ENCODE measurements at places on chromosomes 6 and 20.

DNA sequence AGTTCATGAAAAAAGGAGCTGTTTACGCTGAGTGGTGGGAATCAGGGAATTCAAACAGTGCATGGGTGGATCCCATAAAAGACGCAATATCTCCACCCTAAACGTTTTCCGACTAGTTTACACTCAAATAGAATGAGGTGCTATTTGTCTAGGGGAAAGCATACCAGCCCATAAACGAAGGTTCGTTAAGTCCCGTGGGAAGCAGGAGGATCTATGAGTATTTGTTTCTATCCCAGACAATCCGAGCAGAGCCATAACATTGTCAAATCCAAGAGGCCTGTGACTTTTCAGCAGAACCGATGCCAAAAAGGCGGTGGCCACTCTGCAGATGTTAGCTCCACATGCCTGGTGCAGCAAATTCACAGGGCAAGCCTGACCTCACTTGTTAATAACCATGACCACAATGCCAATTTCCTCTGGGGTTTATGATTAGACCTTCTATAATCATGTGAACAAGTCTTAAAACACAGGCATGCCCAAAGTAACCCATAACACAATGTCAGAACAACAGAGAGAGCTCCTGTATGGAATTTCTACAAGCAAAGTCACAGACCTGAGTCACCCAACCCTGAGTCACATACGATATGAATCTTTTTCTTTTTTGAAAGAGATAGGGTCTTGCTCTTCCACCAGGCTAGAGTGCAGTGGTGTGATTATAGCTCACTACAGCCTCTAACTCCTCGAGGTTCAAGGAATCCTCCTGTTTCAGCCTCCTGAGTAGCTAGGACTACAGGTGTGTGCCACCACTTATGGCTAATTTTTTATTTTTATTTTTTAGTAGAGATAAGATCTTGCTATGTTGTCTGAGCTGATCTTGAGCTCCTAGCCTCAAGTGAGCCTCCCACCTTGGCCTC lies 123.3 kb downstream of the KIF13A start:
- peak; percentile 35 for DNase-seq

DNA sequence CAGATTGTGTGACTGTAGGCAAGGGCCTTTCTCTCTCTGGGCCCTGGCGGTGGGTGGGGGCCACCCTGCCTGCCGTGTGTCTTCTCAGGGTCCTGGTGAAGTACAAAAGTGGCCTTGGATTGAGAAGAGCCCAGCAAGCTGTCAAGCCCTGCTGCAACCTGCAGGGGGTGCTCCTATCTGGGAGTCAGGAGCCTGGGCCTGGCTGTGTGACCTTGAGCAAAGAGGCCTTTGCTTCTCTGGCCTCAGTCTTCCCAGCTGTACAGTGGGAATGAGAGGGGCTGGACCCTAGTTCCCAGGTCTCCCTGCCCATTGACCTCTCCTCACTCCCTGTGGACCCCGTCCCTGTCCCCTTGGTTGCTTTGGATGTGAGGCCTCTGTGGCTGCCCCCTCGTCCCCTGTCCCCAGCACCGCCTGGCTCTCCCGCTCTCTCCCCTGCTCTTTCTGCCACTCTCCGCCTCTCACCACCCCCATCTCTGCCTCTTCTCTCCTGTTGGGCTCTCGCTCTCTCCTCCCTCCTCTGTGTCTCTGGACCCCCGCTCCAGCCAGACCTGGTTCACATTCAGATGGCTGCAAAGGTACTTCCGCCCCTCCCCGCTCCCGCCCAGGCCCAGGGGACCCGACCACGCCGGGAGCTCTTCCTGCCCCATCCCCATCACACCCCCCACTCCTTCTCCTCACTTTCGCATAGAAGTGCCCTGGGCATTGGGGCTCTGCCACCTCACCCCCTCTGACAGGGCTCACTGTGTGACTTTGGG lies 46.7 kb downstream of the SRC start:
- DNase-seq: peak; percentile 55

- DNase-seq: peak; percentile 72
Observed at GRCh38 chr20:45771182-45771759, 20.4 kb downstream of the WFDC3 start.

GRCh38 chr6:46269447-46270229 lies 98.9 kb upstream of the ENPP5 start:
- DNase-seq: no peak

DNA sequence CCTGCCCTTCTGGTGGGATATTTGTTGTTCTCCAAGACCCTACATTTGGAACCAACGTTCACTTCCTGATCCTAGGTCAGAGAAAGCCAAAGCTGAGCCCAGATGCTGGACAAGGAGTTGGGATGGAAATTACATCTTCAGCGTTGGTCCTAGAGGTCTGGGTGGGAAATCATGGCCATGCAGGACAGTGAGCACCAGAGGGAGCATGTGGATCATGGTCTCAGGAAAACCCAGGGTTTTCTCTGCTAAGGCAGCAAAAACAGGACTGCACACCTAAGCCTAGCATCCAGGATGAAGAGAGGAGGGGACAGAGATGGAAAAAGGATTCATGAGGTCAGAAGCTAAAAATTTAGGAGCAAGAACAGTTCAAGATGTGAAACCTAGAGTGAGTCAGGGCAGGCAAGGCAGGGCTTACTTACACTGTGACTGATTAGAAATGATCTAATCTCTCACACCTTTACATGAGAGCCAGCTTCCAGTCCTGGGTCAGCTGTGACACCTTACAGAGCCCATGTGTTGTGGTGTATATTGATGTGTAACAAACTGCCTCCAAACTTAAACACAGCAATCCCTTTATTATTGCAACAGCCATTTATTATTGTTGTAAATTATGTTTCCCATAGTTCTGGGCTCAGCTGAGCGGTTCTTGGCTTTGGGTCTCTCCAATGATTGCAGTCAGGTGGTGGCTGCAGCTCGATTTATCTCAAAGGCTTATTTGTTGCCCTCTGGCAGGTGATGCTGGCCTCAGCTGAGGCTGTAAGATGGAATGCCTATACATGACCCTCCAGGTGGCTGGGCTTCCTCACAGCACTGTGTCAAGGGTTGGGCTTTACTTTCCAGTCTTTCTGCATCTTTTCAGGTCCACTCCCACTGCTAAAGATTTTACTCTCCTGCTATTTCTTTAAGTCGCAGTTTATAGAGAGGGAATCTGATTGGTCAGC lies 6.5 kb downstream of the C20orf202 start:
- peak; percentile 29 for DNase-seq

DNA sequence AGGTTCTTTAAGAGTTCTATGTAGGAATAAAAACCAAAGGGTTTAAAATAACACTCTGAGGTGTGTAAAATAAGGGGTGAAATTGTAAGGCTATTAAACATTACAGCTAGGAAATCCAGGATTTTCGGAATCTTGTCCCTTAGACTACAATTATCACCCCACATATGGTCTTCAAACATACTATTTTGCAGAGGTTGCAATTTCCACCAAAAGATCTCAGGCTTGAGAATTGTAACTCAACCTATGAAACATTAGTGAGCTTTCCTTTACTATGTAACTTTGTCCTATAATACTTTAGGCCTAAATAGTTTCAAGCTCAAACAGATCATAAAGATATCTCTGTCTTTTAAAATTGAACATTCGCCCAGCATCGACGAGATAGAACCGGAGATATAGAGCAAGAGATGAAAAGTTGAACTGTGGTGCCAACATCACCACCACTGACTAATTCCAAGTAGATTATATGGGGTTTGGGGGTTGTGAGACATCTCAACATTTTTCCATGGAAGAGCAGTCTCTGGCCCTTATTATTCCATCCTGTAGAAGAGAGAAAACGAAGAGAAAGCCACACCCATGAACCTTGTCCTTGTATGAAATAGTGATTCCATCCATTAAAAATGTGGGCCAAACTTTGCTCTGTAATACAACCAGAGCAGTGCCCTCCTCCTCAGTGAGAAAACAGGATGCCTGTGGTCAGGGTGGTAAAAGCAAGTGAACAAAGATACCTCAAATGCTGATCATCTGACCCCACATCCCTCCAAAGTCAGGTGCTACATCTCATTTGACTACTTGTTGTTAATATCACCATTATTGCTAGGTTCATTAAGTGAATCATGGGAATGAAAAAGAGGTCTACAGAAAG lies 284.5 kb upstream of the GJE1 start:
- no peak for DNase-seq

GRCh38 chr6:6741264-6741663 lies 152.7 kb downstream of the LY86 start:
- DNase-seq: no peak

- DNase-seq: peak; percentile 61
Observed at GRCh38 chr6:21885532-21886114, 292.1 kb downstream of the SOX4 start.

GRCh38 chr6:66964216-66964615 lies 1257.2 kb upstream of the EYS start:
- DNase-seq: no peak

DNA sequence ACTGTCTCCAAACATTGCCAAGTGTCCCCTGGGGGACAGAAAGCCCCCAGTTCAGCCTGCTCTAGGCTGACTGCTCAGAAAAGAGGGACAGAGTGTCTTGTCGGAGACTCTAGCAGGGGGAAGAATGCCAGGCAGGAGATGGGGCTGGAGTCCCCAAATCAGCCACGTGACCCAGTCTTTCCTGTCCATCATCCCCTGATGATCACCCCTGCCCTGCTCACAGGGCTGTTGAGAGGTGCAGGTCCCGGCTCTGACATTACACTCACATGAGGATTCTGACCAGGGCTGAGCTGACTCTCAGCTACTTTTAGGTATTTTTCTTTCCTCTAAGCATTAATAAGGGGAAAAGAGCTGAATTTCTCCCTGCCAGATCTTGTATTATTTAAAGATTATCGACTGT lies 115.8 kb downstream of the SULF2 start:
- DNase-seq: no peak

- no peak for DNase-seq
Observed at GRCh38 chr20:62874964-62875344, 13.3 kb upstream of the TCFL5 start.

DNA sequence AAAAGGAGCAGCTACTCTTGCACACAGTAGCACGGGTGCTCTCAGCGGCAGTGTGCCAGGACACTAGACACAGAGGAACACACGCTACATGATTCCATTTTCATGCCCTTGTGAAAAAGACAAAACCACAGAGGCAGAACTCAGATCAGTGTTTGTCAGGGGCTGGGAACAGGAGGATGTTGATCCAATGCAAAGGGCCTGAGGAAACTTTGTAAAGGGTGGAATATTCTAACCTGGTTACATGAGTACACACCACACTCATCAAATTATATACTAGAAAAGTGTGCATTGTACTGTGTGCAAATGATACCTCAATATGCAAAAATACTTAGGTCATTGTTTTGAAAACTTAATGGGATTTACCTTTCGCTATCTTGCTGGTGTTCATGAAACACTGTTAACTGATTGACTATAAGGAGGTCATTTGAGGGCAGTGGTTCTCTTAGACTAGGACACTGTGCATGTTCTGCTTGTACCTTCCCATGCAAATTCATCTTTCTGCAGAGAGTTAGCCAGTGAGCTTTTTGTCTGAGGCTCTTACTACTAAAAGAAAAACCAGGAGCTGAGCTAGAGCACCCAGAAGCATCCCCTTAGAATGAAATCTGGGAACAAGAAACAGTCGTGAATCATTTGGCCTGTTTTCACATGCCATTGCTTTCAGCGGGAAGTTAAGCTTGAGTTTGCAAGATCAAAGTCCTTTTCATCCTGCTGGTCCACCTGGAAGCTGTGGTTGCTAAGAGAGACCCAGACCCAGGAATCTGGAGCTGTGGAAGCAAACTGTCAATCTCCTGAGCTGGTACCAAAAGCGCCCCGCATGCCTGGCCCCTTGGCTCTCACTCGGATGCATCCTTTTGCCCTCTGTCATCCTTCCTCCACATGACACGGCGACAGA lies 204.8 kb downstream of the TTLL2 start:
- no peak for DNase-seq

DNA sequence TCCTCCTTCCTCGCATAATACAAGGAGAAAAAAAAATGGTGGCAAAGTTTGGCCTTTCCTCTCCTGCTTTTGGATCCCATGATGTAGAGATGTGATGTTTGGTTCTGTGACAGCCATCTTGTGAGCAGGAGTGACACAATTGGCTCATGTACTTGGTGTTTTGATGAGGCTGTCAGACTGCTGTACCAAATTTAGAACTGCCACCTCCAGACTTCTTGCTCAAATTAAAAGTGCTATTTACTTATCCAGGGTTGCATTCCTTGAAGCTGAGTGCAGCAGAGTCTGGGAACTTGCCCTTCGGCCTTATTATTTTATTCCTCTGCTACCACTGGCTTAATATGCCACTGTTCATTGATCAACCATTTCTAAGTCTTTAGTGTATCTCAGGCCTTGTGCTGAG lies 21.9 kb downstream of the BCAS1 start:
- no peak for DNase-seq

DNA sequence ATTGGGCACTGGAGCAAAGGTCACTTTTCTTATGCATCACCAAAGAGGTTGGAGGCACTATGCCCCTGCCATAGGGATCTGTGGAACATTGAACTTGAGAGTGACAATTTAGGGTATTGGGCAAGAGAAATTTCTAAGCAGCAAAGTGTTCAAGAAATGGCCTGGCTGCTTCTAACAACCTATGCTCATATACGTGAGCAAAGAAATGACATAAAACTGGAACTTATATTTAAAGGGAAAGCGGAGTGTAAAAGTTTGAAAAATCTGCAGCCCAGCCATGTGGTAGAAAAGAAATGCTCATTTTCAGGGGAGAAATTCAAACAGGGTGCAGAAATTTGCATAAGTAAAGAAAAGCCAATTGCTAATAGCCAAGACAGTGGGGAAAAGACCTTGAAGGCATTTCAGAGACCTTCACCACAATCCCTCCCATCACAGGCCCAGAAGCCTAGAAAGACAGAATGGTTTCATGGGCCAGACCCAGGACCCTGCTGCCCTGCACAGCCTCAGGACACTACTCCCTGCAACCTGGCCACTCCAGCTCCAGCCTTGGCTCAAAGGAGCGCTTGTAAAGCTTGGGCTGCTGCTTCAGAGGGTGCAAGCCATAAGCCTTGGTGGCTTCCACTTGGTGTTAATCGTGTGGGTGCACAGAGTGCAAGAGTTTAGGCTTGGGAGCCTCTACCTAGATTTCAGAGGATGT lies 24.4 kb downstream of the NCR2 start:
- DNase-seq: no peak

GRCh38 chr20:49595811-49596561 lies 28.0 kb upstream of the PTGIS start:
- DNase-seq: no peak

GRCh38 chr6:132253906-132254305 lies 147.4 kb downstream of the MOXD1 start:
- no peak for DNase-seq

DNA sequence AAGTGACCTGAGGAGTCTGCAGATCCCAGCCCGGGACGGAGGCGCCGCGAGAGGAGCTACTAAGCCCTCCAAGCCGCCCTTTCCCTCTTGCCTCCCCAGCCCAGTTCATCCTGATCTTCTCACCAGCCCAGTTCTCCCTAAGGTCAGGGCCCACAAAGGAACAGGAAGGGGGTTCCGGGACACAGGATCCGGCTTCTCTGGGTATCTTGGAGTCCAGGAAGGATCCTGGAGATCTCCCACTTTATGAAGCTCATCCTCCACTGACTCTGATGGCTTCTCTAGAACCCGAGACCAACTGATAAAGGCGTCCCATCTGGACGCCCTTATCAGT lies 36.9 kb upstream of the HLA-C start:
- no peak for DNase-seq
